ENCODE measurements at places on chromosomes 11 and 22.
A peak's percentile ranks its signal among the peaks of the same experiment; 100 is the strongest.

GRCh38 chr11:38191101-38191500, 1593.1 kb upstream of the RAG2 start:
- no peak for DNase-seq

GRCh38 chr11:32420937-32421901, 14.1 kb downstream of the WT1 start:
- no peak for DNase-seq

DNA sequence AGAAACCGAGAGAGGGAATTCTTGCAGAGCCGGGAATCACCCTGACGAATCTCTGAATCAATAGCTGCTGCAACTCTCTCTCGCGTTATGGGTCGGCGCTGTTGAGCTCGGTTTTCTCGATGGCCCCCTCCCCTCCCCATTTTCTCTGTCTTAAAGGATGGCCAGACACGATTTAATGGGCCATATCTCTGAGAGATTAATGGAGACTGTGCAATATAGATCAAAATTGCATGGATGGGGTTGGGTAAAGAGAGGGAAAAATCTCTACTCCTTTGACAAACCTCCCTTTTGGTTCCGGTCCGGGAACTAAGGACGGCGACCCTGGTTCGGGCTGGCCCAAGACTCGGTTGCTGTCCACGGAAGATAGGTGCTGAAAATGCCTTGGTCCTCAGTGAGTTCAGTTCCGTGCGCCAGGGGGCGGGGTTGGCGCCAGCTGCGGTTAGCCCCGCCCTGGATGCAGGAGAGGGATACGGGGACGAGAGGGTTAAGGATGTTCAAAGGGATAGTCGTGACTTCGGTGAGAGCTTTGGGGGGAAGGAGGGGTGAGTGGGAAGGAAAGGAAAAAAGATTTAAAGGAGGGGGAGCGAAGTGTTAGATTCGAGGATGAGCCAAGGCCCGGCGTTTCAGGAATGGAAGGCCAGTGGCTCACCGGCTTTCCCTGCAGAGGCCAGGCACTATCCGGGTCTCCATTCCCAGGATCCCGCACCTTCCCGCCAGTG, 103.6 kb upstream of the HSD17B12 start:
- DNase-seq, result no peak

DNA sequence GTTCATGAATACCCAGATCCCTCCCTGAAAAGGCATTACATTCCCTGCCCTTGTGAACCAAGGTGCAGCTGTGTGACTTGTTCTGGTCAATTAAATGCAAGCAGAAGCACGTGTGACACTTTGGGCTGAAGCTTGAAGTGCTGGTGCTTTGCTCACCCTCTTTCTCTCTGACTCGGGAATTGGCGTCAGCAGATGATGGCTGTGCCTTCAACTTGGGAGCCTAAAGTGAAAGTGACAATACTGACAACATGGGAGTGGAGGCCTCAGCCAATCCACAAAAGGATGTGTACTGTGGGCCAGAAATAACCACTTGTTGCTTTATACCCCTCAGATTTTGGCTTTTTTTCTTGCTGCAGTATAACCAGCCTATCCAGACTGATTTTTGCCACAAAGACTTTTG, 148.3 kb upstream of the THY1 start:
- no peak for DNase-seq

GRCh38 chr22:25987948-25988347, 181.3 kb upstream of the SEZ6L start:
- DNase-seq, result no peak

DNA sequence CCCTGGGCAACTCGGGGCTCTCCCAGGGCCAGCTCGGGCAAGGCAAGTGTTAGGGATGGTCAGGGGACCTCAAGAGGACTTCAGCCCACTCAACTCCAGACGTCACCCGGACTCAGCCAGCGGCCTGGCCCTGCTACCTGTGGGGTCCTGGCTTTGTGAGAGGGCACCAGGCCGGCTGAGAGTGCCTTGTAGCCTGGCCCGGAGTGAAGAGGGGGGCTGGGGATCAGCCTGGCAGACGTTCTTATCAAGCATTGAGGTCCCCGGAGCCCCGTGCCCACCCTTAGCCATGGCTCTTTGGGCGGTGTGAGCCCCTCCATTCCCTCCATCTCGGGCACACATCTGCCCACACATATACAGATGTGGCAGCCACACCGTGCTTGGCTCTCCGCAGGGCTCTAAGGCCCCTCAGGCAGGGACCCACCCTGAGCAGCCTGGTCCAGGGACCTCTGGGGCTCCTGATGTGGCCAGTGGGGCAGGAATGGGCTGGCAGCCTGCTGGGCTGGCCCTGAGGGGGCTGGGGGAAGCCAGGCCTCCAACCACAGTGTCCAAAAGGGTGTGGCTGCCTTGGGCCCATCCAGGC, 15.3 kb downstream of the LSP1 start:
- no peak for DNase-seq

GRCh38 chr22:49482811-49483210, 344.9 kb downstream of the BRD1 start:
- DNase-seq, result no peak

GRCh38 chr22:32852395-32853251, 51.1 kb downstream of the TIMP3 start:
- DNase-seq, result no peak

DNA sequence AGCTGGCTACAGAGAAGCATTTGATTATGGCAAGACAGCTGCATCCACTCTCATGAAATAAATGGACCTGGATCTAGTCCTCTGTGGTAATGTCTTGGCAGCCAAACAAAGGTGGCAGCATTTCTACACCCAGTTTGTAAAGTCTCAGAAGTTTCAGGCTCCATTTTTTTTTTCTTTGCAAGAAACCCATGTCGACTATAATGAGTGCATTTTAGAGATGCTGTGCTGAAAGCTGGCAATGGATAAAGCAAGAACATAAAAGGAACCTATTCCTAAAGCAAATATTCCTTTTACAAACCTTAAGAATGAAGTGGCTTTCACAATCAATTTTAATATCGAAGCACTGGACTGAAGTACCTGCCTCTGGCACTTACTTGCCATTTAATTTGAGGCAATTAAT, 33.5 kb downstream of the THAP12 start:
- DNase-seq, result no peak

GRCh38 chr22:45905924-45906865, 70.8 kb downstream of the WNT7B start:
- DNase-seq, result no peak

GRCh38 chr11:77207019-77207485, 79.0 kb downstream of the MYO7A start:
- DNase-seq, result peak; percentile 3

DNA sequence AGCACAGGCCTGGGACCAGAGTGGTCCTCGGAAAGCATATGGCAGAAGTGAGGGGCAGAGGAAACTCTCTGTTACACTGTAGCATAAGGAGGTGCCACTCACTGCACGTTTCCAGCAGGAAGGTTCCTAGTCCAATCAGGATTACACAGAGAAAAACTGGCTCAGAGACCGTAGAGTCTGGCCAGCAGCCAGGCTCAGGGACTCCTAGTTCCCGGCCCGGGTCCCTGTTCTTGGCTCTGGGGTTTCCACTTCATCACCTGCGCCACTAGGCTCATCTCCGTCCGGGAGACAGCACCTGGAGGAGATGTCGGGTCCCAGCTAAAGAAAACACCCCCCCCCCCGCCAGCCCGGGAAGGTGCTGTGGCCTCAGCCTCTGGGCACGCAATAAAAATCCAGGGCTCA, 1.1 kb downstream of the TTLL12 start:
- no peak for DNase-seq

GRCh38 chr11:109120341-109120740, 301.6 kb upstream of the C11orf87 start:
- no peak for DNase-seq

DNA sequence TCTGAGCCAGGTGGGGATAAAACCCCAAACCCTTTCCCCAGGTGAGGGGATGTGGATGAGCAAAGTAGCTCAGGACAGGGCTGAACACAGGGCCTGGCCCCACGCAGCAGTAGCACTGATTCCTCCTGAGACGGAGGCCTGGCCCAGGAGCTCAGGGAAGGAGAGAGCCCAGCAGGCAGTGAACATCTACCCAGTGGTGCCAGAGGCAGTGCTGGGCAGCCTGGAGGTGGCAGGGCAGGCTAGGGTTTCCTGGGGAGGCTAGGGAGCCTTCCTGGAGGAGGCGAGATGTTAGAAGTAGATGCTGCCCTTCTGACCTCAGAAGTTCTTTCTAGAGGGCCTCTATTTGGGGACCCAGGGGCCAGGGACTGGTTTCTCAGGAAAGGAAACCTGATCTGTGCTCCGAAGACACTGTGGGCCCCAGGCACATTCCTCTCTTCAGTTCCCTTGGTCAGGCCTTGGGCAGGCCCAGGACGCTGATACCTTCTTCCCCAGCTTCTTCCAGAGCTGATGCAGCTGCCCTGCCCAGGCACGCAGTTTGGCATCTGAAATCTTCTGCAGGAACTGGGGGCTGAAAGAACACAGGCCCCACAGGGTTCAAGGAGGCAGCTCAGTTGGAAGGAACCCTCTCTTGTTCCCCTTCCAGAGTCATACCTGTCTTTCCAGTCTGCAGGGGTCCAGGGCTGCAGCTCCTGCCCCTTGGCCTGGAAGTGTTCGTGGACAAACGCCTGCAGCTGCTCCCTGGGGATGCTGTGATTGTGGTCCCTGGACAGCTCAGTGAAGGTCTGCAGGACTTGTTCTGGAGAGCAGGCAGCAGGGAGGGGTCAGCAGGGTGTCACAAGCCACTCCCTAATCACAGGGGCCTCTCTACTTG, 16.8 kb downstream of the TREH start:
- no peak for DNase-seq

- DNase-seq, result no peak
These were observed 67.9 kb upstream of the WNT7B start for GRCh38 chr22:46044621-46045458.

- DNase-seq, result no peak
These were observed at the start of gene APOC3 for GRCh38 chr11:116829525-116830183. Gene APOC3, plus strand, starts transcription at chr11:116829907. Its CDS starts 676 bp downstream, at chr11:116830583.

GRCh38 chr11:35683728-35684339, 21.3 kb downstream of the TRIM44 start:
- DNase-seq, result no peak

DNA sequence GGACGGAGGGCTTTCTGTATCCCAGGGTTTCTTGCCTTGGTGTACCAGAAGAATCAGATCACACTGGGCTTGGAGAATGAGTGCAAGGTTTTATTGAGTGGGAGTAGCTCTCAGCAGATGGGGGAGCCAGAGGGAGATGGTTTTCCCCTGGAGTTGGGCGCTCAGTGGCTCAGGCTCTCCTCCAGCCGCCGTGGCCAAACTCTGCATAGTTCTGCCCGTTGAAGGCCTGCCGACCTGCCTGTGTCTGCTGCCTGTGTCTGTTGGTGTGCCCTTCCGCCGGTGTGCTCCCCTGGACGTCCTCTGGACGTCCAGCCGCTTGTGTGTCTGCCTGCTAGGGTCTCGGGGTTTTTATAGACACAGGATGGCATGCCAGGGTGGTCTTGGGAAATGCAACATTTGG, 4.5 kb upstream of the ALKBH8 start:
- no peak for DNase-seq

DNA sequence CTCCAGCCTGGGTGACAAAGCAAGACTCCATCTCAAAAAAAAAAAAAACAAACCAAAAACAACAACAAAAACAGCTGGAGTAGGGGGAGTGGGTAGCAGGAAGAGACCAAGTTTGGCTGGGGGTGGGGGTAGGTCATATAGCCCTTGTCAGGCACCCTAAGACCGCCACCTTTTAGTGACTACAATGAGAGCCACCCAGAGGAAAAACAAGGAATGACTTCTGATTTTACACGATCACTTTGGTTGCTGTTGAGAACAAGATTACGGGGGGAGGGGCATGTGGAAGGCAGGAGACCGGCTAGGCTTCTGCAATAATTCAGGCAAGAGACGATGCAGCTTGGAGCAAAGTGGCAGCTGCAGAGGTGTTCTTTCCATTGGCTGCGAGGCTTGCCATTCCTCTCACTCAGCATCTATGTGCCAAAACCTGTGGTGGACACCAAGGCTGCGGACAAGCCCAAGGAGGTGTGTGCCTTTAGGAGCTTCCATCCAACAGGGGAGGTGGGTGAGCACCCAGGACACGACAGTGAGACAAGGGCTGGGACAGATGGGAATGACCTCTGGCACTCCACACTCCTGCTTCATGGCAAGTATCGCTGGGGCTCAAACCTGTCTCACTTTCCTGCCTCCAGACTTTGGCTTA, 1.7 kb downstream of the RPS19BP1 start:
- DNase-seq, result no peak

GRCh38 chr11:116640641-116641402, 132.0 kb downstream of the BUD13 start:
- DNase-seq, result no peak

DNA sequence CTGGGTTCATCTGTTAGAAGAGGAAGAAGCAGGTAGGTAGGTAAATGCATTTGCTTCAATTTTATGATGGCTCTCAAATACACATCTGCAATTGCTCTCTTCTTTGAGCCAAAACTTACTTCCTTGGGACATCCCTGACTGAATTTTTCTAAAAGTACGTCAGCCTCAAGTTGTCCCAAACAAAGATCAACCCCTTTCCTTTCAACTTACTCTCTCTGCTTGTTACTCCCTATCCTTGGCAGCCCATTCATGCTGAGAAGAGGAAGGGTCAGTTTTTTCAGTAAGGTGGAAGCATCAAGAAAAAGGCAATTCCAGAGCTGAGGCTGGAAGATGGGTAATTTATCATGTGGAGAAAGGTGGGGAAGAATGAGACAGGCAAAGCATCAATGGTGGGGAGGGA, 111.2 kb downstream of the LRRC32 start:
- no peak for DNase-seq

GRCh38 chr11:94595076-94595475, 27.9 kb downstream of the PIWIL4 start:
- no peak for DNase-seq

DNA sequence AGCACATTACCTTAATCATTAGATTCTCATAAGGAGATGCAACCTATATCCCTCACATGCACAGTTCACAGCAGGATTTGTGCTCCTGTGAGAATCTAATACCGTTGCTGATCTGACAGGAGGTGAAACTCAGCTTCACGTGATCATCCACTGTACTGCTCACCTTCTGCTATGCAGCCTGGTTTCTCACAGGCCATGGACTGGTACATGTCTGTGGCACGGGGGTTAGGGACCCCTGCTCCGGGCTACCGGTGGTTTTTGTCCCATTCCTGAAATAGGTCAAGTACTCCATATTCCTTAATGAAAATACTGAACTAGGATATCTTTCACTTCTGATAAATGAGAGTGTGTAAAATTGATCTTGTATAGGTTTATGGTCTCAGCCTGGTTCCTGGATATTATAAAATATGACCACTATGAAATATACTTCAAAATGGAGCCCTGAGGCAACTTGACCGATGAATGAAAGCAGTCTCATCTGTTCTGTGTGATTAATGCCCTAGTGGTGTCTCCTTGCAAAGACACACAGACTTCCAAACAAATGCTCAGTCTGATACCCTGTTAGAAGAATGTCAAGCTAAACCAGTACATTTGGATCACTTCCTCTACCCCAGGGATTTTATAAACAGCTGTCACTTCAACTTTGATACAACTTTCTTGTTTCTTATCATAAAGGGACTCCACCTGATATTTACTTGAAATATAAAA, 492.9 kb upstream of the ANO3 start:
- no peak for DNase-seq

- DNase-seq, result no peak
These were observed 2.2 kb downstream of the MRPL23 start for GRCh38 chr11:1949302-1949701.

Measured in activated CD4-positive, alpha-beta T cell treated with anti-CD3 and anti-CD28 coated beads for 1 hour (primary cell).